Activated naive CD8-positive, alpha-beta T cell treated with anti-CD3 and anti-CD28 coated beads, Interleukin-2, amount 50 U/mL, for 24 hours (primary cell): ENCODE measurements at places on chromosomes 13 and 19.

- no peak for DNase-seq
These were observed 109.5 kb downstream of the STK24 start for GRCh38 chr13:98467263-98467985.

DNA sequence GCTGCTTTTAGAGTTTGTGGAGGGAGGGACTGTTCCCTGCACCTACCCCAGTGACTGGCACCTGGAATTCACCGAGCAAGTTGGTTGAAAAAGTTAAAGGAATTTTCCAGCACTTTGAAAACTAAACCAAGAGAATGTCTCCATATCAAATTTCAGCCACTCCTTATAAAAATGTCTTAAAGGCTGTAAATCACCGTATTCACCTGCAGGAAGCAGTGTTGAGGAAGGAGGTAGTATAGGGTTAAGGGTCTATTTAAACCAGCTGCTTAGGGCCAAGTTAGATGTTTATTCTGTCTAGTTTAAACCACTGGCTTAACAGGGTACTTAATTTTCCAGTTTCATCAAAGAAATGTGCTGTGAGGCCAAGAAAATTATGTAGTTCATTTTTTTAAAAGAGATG is 3.8 kb upstream of the RAB20 start:
- no peak for DNase-seq

GRCh38 chr13:47896546-47896945 is 104.5 kb downstream of the SUCLA2 start:
- DNase-seq = no peak

DNA sequence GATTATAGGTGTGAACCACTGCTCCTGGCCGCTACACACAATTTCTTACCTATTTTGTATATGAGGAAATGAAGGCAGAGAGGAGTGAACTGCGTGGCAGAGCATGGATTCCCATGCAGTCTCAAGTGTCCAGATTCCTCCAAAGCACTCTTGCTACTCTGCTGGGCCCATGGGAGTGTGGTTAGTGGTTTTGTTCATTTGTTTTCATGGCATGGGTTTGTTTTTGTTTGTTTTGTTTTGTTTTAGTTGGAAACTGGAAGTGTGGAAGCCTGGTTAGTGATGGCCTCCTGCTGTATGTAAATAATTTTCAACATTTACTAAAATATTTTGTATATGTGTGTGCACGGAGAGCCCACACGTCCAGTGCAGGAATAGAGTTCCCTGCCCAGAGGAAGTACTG is 61.3 kb upstream of the LRCH1 start:
- DNase-seq = no peak

DNA sequence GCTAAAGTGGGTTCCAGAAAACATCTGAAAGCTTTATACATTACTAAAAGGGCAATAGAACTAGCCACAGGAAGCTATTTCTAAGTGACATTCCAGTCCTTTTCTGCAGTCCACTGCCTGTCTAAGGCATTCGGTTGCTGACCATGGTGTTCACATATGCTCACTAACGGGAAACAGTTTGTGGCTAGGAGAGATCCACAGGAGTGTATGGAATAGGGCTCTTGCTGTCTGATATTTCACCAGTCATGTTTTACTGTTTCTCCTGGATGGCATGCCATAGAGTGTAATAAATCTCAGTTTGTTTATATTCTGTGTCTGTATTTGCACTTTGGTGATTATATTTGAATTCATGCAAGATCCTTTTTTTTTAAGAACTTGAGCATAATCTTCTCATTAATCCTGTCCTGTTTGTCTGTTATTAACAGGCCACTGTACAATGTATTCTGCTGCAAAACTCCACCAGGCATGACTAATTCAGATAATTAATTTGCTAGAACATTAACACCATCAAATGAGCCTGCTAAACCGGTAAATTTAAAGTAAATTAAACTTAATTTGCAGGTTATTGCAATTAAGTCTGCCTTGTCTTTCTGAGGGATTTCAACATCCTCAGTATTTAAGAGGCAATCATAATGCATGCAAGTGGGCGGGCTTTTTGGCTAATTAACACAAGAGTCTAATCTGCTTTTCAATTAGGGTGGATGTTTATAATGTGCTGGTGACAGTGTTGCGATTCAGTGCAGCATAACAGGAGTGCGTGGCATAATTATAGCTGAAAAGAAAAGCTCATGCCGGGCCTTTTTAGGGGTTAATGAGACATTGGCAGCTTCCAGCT is 201.3 kb downstream of the POU4F1 start:
- DNase-seq = no peak

DNA sequence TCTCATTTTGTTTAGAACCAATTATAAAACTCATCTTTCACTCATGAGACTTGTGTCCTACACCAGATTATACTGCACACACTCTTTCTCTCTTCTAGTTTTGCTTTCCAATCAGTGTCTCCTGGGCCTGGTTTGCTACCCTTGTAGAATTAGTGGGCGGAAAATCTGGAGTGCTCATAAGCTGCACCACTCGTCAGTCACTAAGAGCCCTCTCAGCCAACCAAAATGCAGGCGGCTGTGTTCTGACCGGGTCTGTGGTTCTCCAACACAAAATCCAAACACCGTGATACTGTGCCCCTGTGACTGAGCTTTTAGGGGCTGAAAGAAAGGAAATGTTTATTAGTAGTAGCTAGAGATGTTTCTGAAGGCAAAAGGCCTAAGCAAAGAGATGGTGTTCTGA is 83.7 kb upstream of the OBI1 start:
- DNase-seq = no peak

GRCh38 chr19:16061943-16062342 is 14.4 kb upstream of the TPM4 start:
- peak; percentile 50 for DNase-seq

DNA sequence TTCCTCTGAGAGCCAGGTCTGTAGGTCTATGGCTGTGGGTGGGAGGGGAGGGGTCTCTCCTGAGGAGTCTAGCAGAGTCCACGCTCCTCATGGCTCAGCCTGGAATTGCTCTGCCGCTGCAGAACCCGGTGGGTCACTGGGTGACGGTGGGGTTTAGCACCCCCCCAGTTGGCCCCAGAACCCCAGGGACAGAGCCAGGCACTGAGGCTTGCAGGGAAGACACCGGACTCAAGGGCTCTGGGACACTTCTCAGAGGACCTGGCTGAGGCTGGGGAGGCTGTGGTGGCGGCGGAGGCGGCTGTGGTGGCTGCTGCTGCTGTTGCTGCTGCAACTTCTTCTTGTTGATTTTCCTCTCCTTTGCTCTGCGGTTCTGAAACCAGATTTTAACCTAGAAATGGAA is 6.1 kb downstream of the CDX2 start:
- DNase-seq = no peak

DNA sequence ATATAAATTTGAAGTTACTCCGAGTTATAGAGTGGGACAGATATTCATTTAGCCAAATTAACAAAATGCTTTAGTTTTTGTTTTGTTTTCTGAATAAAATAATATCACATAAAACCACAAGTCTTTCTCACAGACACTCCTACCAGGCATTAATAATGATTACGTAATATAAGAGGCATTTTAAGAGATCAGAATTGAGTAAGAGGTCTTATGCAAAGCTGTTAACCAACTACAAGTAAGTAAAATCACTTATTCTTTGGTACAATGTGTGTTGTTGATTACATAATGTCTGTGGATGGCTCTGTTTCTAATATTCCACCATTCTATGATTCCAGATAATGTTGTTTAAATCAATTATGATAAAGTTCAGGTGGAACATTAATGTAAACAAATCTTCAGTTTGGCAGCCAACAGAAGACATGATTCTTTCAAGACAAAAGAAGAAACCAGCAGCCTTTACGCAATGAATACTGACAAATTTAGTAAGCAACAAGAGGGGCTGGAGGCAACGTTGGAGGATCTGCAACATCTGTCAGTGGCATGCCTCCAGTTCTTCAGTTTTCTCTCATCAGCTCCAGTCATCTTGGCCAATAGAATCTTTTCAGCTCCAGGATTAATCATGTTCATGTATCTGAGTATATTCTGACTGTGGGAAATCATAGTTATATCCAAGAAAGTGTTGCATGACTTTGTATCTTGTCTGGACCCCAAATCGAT is 403.8 kb downstream of the SLITRK5 start:
- no peak for DNase-seq

DNA sequence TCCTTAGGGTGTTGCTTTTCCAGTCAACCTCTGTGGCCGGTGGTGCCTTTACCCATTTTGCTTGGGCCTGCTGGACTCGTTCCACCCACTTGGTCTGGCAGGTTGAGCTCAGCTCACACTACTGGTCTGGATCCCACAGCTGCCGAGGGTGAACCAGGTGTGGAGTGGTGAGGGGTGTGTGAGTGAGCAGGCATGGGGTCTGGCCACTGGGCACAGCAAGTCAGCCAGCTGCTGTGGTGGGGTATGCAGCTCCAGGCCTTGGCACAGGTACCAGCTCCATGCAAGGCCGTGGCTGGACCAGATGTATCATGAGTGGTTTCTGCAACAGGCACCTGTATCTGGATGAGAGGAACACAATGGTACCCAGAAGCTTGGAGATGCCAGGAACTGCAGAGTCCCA is 277.6 kb upstream of the KLHL1 start:
- no peak for DNase-seq

- DNase-seq = no peak
These were observed 63.5 kb downstream of the C13orf42 start for GRCh38 chr13:51047434-51048165.

- DNase-seq = no peak
These were observed 610 bp downstream of the ZNF791 start for GRCh38 chr19:12611361-12611699.

- DNase-seq = no peak
These were observed 36.9 kb downstream of the SYDE1 start for GRCh38 chr19:15144046-15144646.
